ENCODE measurements at places on chromosomes 11 and 22. TPM values are rescaled to one million over a fixed set of nuclear protein-coding genes. Genes with fewer than 3 reads are reported as not detected.

Gene KCNK4
- 0.23 TPM for total RNA-seq

DNA sequence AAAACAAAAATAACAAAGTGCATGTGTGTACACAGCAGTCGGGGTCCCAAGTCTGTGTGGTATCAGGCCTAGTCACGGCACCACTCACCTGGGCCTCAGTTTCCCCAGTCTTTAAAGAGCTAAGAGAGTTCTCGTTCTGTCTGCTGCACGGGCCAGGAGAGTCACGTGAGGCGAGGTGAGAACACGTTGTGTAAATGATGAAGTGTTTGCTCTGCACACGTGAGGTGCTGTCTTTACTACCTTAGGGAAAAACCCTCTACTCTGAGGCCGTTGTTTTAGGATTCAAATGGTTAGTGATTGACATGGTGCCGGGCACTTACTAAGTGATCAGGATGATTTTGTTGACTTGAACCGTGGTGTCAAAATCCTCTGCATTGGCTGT is 86.5 kb upstream of the PPARA start:
- no peak for DNase-seq

GRCh38 chr11:95365348-95365747 is 134.3 kb upstream of the SESN3 start:
- no peak for DNase-seq

DNA sequence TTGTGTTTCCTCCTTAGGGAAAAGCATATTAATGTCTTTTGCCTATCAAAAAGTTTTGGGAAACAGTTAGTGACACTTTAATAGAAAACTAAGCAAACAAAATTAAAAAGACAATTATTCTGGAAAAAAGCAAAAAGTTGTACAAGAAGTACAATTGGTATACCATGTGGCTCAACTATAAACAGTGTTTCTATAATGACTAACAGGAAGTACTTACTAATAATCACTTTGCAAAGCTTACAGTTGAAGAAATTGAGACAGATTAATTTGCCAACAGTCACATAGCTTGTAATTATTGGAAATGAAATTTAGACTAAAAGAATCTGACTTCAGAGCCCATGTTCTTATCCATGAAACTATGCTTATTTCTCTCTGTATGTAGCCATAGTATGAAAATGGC is 24.7 kb downstream of the PPME1 start:
- DNase-seq: no peak

Gene ABTB2
- 0.16 TPM for total RNA-seq

DNA sequence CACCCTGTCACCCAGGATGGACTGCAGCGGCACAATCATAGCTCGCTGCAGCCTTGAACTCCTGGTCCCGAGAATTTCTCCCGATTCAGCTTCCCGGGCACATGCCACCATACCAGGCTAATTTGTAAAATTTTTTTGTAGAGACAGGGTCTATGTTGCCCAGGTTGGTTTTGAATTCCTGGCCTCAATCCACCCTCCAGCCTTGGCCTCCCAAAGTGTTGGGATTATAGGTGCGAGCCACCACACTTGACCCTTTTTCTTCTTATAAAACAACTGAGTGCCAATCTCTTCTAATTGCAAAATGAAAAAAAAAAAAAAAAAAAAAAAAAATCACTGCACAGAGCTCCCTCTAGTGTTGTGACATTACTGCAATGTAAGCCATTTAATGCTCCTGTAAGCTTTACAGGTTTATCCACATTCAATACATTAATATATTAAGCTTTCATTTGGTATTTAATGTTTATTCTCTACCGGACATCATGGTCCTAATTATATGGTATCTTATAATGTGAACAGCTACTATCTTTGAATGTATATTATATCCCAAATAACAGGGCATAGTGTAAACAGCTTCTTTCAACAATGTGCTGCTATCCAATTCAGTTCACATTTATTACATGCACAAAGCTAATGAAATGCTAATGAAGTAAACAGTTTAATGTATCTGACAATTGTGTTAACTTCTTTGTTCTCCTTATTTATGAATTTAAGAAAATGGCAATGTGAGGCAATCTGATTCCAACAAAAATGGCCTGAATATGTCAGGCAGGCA is 44.6 kb downstream of the COPB1 start:
- no peak for DNase-seq

DNA sequence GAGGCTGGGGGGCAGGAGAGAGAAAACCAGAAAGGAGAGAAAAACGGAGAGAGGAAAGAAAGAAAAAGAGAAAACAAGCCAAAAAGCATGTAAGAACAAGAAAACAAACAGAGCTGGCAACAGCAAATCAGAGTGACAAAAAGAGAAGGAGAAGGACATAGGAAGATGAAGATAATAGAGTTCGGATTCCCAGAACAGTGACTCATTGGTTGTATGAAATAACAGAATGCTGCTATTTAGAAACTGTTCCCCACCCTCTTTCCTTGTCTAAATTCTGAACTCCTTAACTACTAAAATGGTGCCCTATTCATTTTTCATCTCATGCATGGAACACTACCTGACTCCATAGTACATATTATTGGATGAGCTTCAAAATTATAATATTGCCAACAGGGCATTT is 317.4 kb downstream of the C11orf87 start:
- DNase-seq: no peak

DNA sequence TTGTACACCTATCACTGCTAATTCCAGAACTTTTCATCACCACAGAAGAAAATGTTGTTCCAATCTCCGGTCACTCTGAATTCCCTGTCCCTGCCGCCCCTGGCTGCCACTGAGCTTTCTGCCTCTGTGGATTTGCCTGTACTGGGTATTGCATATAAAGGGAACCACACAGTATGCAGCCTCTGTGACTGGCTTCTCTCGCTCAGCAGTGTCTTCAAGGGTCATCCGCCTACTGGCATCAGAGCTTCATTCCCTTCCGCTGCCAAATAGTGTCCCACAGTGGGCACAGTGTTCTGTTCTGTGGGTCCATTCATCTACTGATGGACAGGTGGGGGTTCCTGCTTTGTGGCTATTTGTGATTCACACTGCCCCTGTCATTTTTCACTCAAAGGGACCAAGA is 5.3 kb downstream of the DHCR7 start:
- DNase-seq: no peak

- peak; percentile 72 for DNase-seq
Observed at GRCh38 chr11:64745521-64746328, 1.8 kb upstream of the RASGRP2 start.

- no peak for DNase-seq
Observed at GRCh38 chr11:15747671-15748070, 608.7 kb downstream of the SOX6 start.

DNA sequence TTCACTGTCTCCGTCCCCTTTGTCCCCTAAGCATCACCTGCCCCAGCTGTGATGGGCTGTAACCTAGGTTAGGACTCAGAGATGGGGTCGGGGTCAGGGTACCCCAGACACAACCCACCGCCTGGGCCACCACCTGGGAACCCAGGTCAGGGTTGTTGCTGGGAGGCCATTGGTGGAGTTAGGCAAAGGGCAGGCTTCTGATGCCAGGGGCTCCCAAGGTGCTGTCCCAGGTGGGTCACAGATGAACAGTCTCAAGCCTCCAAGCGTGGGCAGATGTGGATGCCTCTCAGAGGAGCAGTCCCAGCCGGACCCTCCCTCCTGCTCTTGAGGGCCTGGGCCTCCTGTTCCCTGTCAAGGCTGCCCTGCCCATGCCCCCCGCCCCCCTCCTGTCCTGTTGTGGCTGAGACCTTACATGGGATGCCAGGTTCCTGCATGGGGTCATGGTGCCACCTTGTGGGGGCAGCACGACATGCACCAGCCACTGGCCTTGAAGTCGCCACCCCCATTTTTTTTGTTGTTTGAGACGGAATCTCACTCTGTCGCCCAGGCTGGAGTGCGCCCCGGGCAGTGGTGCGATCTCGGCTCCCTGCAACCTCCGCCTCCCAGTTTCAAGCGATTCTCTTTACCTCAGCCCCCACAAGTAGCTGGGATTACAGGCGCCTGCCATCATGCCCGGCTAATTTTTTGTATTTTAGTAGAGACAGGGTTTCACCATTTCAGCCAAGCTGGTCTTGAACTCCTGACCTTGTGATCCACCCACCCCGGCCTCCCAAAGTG is 12.1 kb downstream of the GATD1 start:
- DNase-seq: no peak

DNA sequence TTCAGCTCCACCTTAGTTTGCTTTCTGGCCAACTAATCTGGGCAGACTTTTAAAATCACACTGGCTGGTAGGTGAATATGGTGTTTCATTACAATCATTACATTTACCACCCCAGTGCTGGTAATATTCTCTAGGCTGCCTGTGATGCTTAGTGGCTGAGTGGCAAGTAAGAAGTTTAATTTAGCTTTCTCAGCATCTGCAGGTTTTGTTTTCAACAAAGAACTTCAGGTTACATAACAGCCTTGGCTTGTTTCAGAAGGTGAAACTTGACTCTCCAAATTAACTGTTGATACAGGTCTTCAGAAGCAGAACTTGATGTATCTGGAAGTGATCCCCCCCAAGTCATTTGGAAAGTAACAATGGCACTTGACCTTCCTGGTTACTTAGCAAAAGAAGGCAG is 423.3 kb upstream of the CCDC90B start:
- no peak for DNase-seq

DNA sequence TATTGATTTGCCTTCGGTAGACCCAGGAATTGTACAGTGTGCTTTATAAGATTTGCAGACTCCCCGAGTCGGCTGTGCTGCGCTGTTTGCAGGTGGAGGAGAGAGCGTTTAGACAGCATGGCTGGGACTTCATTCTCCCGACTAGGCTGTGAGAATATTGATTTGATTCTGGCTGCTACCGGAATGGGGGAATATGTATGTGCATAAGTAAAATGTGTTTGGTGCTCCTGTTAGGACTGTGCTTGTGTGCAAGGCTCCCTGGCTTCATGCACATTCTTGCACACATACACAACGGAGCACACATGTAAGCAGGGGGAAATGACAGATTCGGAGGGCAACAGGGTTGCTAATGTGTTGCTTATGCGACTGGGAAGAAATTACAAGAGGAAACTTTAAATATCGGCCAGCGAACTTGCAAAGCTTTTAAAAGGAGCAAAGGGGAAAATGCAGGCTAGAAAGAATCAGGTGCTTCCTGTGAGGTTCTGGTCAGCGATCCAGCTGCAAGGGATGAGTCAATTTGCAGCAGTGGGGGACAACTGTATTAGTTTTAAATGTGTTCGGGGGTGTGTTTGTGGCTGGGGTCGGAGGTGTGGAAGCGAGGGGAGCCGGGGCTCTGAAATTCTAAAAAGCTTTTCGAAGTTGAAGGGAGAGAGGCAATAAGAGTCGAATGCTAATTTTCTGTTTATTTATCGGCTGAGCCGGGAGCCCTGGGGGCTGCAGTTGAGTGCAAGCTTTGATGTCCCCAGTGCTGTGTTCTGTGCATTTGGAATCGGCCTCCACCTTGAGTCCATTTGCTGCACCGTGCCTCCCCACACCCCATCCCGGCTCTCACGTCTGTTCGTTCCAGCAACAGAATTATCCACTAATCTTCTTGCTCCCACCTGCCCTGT is 731 bp downstream of the NTM start:
- no peak for DNase-seq

GRCh38 chr11:3143136-3143880 is 21.8 kb downstream of the OSBPL5 start:
- no peak for DNase-seq

DNA sequence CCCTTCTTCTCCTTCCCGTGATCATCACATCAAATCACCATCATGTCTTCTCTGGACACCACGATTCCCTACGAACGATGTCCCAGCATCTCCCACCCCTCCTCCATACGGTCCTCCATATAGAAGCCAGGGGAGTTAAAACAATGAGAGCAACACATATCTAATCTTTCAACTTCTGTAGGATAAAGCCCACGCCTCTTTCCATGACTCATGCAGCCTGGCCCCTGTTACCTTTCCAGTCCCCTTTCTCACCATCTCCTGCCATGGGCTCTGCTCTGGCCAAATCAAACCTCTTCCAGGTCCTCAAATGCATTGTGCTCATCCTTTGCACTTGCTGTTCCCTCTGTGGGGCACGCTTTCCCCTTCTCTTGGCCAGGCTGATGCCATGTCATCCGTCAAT is 23.6 kb downstream of the RPS6KA4 start:
- no peak for DNase-seq

Gene KCTD17
- total RNA-seq: 20.0 TPM

Gene ROBO4
- not detected for total RNA-seq

DNA sequence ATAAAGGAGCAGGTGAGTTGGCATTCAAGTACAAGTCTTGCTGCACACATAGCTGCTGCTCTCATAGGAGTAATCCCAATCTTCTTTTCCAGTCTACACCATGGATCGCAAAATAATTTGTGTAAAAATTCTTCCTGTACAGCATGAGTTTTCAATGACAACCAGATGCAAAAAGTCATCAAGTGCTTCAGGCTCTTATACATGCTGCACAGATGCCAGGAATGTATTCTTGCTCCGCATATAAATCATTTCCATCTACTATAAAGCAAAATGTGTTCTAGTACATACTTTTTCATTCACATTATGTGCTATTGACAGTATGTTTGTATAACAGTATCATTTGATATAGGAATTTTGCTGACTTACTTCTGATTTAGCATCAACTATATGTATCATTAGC is 35.4 kb downstream of the NXPE2 start:
- no peak for DNase-seq

GRCh38 chr11:92865352-92865751 is 104.1 kb upstream of the MTNR1B start:
- DNase-seq: no peak

DNA sequence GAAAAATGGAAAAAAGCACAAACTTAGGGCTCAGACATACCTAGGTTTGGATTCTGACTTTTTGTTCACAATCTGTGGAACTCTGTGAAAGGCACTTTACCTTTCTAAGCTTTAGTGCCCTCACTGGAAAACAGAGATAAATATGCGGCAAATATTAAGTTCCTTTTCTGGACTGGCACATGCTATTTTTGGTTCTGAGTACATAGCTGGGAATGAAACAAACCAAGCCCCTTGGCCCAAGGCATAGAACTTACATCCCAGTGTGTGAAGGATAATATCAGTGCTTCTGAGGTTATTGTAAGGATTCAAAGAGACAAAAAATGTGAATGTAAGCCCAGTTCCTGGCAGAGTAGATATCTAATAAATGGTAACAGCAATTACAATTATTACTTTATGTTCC is 227.5 kb downstream of the ADAMTS15 start:
- DNase-seq: no peak

GRCh38 chr11:76839311-76839710 is 21.4 kb upstream of the ACER3 start:
- no peak for DNase-seq

Gene RBM14
- total RNA-seq: 147 TPM

GRCh38 chr11:71285111-71285510 is 32.7 kb upstream of the SHANK2 start:
- no peak for DNase-seq

Gene INSC
- total RNA-seq: 1.4 TPM

Measured in activated naive CD4-positive, alpha-beta T cell treated with anti-CD3 and anti-CD28 coated beads, Interleukin-2, amount 50 U/mL, for 72 hours (primary cell).